Frontal cortex (tissue), 4 donors: ENCODE measurements at places on chromosomes 7 and 10.
A peak's percentile ranks its signal among the peaks of the same experiment; 100 is the strongest.

GRCh38 chr7:111043561-111043960 lies 47.4 kb upstream of the LRRN3 start:
- no peak for DNase-seq

DNA sequence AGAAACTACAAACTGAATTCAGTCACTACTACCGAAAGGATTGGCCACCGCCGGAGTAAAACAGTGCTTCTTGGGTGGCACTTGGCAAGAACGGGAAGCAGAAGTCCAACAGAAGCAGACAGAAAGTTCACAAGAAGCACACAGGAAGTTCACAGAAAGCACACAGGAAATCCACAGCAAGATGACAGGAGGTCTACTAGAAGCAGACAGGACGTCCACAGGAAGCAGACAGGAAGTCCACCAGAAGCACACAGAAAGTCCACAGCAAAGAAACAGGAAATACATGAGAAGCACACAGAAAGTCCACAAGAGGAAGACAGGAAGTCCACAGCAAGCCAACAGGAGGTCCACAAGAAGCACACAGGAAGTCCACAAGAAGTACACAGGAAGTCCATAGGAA lies 399.2 kb upstream of the AUTS2 start:
- no peak for DNase-seq

DNA sequence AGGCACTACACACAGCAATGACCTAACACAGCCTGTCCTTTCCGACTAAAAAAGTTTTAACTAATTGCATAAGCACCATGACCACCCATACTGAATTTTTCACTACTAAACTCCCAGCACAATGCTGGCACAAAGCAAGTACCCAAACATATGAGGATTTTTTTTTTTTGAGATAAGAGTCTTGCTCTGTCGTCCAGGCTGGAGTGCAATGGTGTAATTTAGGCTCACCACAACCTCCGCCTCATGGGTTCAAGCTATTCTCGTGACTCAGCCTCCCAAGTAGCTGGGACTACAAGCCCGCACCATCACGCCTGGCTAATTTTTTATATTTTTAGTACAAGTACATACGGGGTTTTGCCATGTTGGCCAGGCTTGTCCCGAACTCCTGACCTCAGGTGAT lies 5.1 kb downstream of the UBE2H start:
- no peak for DNase-seq

DNA sequence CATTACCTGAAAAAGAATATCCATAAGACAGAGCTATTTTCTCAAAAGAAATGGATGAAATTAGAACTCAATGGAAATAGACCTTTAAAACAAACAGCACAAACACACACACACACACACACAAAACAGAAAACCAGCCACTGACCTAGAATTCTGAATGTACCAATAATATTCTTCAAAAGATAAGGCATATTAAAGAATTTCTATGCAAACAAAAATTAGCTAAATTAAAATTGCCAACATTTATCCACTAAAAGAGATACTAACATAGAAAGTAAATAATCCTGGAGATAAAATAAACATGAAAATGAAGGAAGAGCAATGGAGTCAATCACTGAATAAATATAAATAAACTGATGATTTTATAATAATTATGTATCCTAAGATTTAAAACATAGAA lies 431.2 kb downstream of the SH2D4B start:
- no peak for DNase-seq

DNA sequence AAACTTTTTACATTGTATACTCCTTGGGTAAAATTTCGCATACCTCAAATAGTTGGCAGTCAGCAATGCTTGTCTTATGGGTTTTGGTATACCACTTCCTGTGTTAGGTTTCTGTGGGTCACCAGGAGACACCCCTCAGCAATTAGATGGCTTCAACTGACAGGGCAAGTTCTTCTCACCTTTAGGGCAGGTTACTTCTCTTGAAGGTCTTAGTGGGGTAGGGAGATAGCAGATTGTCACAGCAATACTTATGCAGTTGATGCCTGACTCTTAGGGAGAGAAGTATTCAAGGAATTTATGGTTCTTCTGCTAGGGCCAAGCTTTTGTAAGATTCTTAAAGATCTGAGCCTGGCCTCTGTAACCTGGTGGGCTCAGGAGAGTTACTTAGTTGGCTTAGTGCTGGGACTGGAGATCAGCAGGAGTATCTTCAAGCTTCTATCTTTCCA lies 42.9 kb downstream of the MKLN1 start:
- DNase-seq, result no peak

DNA sequence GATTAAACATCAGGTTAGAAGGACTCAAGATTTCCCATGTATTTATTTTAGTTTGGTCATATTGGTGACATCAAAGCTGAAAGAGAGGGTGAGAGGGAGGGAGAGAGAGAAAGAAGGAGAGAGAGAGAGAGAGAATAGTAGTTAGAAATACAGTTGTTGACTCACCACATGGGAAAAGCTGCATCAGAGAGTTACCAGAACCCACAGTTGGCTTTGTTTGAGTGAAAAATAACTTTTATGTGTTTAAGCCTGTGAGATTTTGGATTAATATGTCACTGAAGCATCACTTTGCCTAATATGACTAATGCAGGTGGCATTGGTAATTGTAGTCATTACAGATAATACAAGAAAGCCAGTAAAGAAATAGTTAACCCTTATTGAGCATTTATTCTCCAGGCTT lies 303.9 kb downstream of the REEP3 start:
- no peak for DNase-seq

GRCh38 chr7:25722856-25723255 lies 429.1 kb upstream of the NFE2L3 start:
- DNase-seq, result no peak

- DNase-seq, result no peak
These were observed 9.8 kb downstream of the SLC16A12 start for GRCh38 chr10:89525556-89525955.

GRCh38 chr10:15370856-15371701 lies at the start of gene FAM171A1:
Gene FAM171A1, minus strand, starts transcription at chr10:15371289. Its CDS starts 237 bp downstream, at chr10:15371052.
- peak; percentile 92 for DNase-seq

DNA sequence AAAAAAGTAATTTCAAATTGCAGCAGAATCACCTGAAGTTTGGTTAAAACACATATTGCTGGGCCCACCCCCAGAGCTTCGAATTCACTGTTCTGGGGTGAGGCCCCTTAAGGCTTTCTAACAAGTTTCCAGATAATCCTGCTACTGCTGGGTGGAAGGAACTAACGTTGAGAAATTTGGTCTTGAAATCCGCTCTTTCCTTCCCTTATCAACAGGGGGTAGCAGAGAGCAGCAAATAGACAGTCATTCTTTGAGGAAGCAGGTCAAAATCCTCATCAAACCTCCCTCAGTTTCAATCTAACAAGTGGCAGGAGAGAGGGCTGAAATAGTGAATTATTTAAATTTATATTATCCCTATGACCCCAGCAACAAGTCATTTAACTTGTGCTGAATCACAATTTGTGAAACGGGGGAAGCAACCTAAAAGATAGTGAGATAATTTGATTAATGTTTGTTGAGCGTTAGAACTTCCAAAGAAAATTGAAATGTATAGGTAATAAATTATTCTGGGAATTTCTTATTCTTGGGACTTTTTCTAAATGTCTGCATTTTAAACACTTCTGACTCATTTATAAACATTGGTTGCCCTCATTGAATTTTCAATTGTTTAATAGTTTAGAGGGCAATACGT lies 21.7 kb upstream of the MALSU1 start:
- peak; percentile 39 for DNase-seq

DNA sequence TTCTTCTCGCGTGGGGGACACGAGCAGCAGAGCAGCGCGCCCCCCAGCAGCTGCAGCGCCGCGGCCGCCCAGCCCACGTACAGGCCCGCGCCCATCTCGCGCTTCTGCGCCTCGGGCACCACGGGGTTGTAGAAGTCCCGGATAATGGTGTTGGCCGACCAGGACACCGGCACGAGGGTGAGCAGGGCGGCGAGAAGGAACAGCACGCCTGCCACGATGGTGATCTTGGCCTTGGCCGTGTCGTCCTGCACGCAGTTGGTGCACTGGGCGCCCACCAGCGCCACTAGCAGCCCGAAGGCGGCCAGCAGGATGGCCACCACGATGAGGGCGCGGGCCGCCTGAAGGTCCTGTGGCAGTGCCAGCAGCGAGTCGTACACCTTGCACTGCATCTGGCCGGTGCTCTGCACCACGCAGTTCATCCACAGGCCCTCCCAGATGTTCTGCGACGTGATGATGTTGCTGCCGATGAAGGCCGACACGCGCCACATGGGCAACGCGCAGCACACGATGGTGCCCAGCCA lies 529 bp downstream of the CLDN3 start:
- no peak for DNase-seq

DNA sequence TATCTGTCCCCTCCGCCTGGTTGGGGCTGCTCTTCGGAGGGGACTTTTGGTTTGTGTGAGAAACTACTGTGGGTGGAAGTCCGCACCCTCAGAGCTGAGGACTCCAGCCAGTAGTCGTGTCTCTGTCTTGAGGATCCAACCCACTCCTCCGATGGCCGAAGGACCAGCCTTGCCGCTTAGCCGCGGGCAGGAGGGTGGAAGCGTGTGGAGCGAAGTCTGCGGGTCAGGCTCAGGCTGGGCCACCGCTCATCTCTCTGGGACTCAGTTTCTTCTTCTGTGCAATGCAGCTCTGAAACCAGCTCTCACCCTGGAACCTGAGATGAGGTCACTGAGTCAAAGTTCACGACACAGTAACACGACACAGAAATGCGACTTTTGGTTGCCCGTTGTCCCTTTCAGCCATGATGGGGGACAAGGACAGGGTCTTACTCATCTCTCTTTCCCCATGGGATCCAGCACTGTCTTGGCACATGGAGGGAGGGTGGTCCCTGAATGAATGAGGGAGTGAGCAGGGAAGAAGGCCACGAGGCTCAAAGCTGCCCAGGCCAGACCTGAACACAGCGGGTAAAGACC lies 133.3 kb upstream of the PODXL start:
- no peak for DNase-seq

DNA sequence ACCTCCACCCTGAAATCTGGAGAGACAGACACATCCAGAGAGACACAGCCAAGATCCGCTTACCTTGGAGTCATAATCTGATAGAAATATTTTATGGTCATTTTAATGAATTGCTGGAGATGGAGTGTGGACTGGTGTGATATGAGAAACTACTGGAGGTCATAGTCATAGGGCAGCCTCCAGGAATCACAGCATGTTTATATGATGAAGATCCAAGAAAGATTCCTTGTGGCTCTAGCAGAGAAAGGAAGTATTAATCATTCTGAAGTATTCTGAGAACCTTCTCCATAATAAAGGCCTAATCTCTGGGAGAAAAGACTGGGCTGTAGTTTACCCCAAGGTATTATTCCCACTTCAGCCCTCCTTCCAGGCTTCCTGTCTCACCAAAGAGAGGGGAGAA lies 38.0 kb downstream of the POLR1F start:
- DNase-seq, result no peak

- DNase-seq, result no peak
These were observed 124.2 kb upstream of the PDLIM1 start for GRCh38 chr10:95414844-95415485.

GRCh38 chr7:27430105-27430504 lies 187.5 kb downstream of the EVX1 start:
- no peak for DNase-seq

DNA sequence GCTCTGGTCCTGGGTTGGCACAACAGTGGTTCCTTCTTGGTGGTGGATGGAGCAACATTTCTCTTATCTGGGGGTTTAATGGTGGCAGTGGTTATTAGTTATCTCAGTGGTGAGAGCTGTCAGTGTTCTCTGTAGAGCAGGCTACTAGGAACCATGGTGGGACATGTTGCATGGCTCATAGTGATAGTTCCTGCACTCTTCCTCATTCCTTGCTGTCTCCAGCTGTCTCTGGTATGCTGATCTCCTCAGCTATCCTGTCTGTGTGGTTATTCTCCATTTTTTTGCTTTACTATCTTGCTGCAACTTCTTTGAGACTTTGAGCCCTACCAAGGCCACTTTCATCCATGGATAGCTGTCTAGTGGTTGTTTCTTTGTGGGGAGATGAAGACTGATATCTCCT lies 44.0 kb downstream of the CCDC7 start:
- DNase-seq, result no peak

GRCh38 chr10:31590023-31590800 lies 271.2 kb downstream of the ZEB1 start:
- DNase-seq, result no peak

- no peak for DNase-seq
These were observed 150.2 kb downstream of the REEP3 start for GRCh38 chr10:63671317-63671937.

DNA sequence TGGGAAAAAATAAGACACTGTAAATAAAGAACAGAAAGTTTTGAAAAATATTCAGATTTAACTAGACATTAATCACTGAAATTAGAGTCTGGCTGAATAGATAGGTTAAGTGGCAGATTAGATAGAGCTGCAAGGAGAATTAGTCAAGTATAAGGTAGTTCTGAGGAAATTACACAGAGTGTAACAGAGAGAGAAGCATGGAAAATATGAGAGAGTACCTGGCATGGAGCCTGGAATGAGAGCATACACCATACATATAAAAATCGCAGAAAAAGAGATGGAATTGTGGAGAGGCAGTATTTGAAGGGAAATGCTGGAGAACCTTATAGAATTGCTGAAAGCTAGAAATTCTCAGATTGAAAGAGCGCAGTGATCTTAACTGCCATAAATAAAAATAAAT lies 46.9 kb downstream of the ZNRF2 start:
- DNase-seq, result no peak

GRCh38 chr7:26105236-26105635 lies 46.8 kb upstream of the NFE2L3 start:
- no peak for DNase-seq

GRCh38 chr7:129438839-129439651 lies 4.8 kb downstream of the STRIP2 start:
- DNase-seq, result no peak

DNA sequence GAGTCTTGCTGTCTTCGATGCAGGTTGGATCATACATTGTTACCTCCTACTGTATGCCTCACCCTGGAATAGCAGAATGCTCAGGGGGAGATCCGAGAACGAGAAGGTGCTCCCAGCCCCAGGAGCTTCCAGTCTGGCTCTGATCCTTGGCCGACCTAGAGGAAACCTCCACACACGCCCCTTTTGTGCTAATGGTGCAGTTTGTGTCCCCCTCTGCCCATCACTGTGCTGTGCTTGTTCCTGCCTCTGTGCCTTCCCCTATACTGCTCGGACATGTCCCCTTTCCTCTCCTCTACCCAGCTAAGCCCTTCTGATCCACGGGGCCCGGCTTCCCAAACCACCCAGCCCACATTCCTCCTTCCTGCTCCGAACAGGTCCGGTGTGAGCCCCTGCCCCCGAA lies 32.5 kb downstream of the ZNF775 start:
- DNase-seq, result no peak

- DNase-seq, result no peak
These were observed 94.8 kb upstream of the AFAP1L2 start for GRCh38 chr10:114499116-114499515.

- DNase-seq, result no peak
These were observed 123.6 kb upstream of the PPP2R2D start for GRCh38 chr10:131777162-131777561.

GRCh38 chr7:114789871-114790311 lies 132.0 kb upstream of the MDFIC start:
- no peak for DNase-seq
